Renal cortical epithelial cell (primary cell): ENCODE measurements at places on chromosomes 3 and 15. TPM values are rescaled to one million over a fixed set of nuclear protein-coding genes. Genes with fewer than 3 reads are reported as not detected.

- DNase-seq: no peak
Measured at GRCh38 chr3:14798231-14798630, 20.5 kb upstream of the FGD5 start.

Gene ALG1L2
- 0.55 TPM in 1 of 2 replicates, not detected in the other for total RNA-seq

GRCh38 chr3:148957586-148957985 is 33.8 kb upstream of the GYG1 start:
- no peak for DNase-seq

Gene C3orf49
- not detected in 2 replicates for total RNA-seq

DNA sequence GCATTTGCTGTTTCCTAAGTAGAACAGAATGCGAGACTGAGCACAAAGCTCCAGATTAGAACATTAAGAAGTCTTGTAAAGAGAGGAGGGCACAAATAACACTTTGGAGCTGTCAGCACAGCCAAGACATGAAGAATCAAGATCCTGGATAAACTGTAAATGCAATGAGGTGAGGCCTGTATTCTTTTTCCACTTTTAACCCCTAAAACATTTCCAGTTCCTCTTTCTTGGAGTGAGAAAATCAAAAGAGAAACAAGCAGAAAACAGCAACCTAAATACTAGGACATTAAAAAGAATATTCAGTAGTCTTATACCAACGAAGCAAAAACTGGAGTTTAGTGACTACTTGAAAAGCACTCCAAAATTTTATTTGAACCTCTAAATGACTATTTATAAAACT is 204.3 kb downstream of the ZBTB20 start:
- DNase-seq: no peak

- DNase-seq: no peak
Measured at GRCh38 chr15:99850517-99850916, 117.3 kb upstream of the LYSMD4 start.

GRCh38 chr3:120025520-120025919 is 68.7 kb downstream of the GSK3B start:
- DNase-seq: peak; percentile 64

DNA sequence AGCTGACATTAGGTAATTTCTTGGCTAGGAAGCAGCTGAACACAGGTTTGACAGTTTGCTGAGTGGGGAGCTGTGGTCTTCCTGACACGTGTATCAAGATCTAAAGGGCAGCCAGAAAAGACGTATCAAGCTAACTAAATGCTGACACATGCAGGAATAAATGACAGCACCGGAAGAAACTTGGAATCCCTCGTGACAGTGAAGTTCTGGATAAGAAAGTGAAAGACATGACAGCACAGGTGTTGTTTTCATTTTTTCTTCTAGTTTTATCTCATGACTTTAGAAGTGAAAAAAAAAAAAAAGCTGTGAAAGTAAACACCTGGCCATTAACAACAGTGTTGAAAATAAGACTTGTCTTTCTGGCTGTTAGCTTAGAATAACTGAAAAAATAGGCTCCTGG is 48.7 kb downstream of the FGF7 start:
- no peak for DNase-seq

GRCh38 chr3:169237201-169237600 is 426.3 kb downstream of the MECOM start:
- no peak for DNase-seq

- peak; percentile 20 for DNase-seq
Measured at GRCh38 chr3:36476286-36476942, 96.1 kb downstream of the STAC start.

Gene CKMT1B
- 0.10 and 1.9 TPM in 2 replicates for total RNA-seq

GRCh38 chr15:57647791-57648130 is 56.1 kb downstream of the MYZAP start:
- DNase-seq: peak; percentile 69

DNA sequence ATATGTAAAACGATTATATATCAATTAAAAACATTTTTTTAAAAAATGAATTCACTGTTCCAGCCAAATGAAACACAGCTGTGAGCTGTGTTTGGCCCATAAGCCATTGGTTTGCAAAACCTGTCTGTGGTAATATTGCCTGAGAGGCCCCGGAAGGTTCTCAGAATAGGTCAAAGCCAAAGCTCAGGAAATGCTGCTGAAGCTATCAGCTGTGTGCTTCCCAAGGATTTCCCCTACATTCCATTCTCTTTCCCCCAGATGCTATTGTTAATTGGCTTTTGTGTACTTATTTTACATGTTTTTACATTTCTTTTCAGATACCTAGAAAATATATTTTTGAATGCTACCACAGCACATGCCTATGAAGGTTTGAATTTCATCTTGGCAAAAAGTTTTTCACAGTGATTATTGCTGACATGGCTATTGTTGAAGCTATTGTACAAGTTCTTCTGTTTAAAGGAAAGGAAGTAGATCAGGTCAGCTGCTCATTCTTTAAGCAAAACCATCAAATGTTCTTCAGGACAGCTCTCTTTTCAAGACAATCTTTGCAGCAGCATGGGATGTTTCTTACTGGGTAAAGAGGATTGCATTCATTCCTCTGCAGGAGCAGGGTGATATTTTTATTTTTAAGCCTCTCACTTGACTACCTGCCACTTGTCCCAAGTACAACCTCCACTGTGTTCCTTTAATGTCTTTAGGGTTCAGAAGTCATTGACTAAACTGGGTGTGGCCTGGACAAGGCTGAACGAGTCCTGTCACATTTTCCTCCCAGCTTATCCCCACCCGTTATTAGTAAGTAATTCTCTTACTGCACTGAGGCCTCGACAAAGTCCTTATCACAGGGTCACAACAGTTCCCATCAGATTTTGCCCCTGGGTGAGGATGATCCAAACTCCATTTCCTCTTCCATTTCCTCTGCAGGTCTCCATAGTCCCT is 26.3 kb upstream of the BNC1 start:
- peak; percentile 59 for DNase-seq

DNA sequence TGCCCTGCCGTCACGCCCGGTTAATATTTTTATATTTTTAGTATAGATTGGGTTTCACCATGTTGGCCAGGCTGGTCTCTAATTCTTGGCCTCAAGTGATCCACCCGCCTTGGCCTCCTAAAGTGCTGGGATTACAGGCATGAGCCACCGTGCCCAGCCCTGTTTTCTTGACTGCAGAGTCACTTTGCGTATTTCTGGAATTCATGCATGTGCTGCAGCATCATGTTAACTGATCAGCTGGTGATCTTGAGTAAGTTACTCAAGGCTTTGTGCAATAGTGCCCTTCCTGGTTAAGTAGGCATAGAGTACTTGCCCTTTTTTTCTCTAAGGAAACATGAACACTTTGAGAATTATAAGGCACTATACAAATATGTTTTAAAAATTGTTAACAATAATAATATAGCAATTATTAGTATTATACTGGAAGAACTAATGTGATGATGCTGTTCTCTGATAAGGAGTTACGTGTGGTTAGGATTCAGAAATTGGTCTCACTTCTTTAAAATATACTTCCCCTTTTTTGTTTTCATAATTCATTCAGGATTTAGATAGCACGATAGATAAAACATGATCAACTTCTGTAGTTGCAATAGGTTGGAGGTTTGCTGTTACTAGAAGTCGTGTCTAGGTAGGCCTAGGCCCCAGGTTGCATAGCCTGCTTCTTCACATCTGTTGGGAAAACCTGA is 33.6 kb downstream of the GPR171 start:
- DNase-seq: peak; percentile 32

Gene ACSBG1
- 0.20 TPM in 1 of 2 replicates, not detected in the other for total RNA-seq

GRCh38 chr3:125300416-125300815 is 74.7 kb downstream of the ZNF148 start:
- DNase-seq: no peak

DNA sequence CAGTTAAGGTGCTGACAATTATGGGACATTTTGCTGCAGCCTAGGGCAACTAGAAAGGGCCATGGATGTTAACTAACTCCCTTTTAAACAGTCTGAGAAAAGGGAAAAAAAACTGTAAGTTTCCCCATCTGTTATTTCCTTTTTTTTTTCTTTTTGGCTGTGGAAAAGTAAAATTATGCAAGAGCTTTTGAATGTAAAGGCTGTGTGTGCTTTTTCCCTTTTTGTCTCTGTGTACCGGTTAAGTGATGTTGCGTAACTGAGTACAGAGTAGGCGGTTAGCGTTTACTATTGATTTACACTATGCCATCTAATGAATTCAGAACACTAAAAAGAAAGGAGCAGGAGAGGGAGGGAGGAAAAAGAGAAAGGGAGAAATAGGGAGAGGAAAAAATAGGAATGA is 403.6 kb downstream of the TIGIT start:
- DNase-seq: no peak

DNA sequence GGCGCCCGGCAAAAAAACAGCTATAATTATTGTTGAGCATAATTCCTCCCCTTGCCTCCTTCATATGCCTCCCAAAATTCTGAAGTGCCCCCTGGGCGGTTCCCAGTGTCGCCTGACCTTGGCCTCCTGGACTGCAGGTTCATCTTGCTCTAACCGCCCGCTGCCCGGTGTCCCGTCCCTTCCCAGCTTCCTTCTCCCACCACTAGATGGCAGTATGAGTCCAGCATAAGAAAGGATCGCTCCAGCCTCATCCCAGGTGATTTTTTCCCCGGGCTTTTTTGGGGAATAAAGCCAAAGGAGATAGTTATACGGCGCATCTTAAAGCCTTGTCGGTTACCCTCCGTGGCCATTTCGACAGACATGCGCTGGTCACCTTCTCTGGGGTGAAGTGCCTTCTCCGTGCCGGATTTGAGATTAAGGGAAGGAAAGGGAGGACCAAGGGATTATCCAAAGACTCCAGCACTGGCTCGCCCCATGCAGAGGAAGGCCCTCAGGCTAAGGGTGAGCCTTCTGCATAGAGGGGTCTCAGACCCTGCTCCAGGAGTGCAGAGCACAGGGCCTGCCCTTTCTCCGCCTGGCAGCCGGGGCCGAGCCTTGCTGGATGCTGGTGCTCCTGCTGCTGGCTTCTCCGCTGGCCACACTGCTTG is 45.8 kb upstream of the TRA2B start:
- DNase-seq: peak; percentile 32

- no peak for DNase-seq
Measured at GRCh38 chr3:120536642-120537041, 59.5 kb upstream of the NDUFB4 start.

GRCh38 chr3:164095949-164096348 is 982.3 kb downstream of the SI start:
- DNase-seq: no peak

Gene JAGN1
- 31.1 and 38.4 TPM in 2 replicates for total RNA-seq

Gene CA12
- total RNA-seq: 19.6 and 26.4 TPM in 2 replicates

- DNase-seq: no peak
Measured at GRCh38 chr15:98703126-98703685, 54.9 kb downstream of the IGF1R start.

Gene ECE2
- not detected in 2 replicates for total RNA-seq

- DNase-seq: no peak
Measured at GRCh38 chr3:59467476-59467875, 417.7 kb upstream of the CFAP20DC start.

Gene ATP13A4
- total RNA-seq: 0.15 TPM in 1 of 2 replicates, not detected in the other

Gene SERINC4
- total RNA-seq: 0.05 TPM in 1 of 2 replicates, not detected in the other

GRCh38 chr3:47871389-47871788 is 68.5 kb downstream of the DHX30 start:
- no peak for DNase-seq

GRCh38 chr15:56805466-56806147 is 72.3 kb upstream of the ZNF280D start:
- peak; percentile 87 for DNase-seq

GRCh38 chr3:120469882-120470301 is 19.1 kb upstream of the FSTL1 start:
- no peak for DNase-seq

Gene CHST13
- 0.10 TPM in 1 of 2 replicates, not detected in the other for total RNA-seq

- no peak for DNase-seq
Measured at GRCh38 chr3:13040361-13041074, 32.7 kb downstream of the IQSEC1 start.

Gene WDR6
- 69.8 and 134 TPM in 2 replicates for total RNA-seq

- no peak for DNase-seq
Measured at GRCh38 chr3:140929446-140929845, 12.2 kb upstream of the SLC25A36 start.

- peak; percentile 15 for DNase-seq
Measured at GRCh38 chr15:65132878-65133547, 595 bp downstream of the PDCD7 start.

Gene IL17RE
- 0.69 and 1.3 TPM in 2 replicates for total RNA-seq

Gene SLC33A1
- total RNA-seq: 50.5 and 55.8 TPM in 2 replicates

- DNase-seq: no peak
Measured at GRCh38 chr3:15918988-15919387, 121.2 kb upstream of the ANKRD28 start.

Gene CIP2A
- total RNA-seq: 9.6 and 21.9 TPM in 2 replicates

GRCh38 chr3:133573629-133574194 is at the start of gene CDV3:
CDV3 (plus strand) TSS chr3:133573686; CDS start chr3:133574045, 359 bp downstream.
- DNase-seq: no peak

Gene MAPKAPK3
- 51.7 and 72.4 TPM in 2 replicates for total RNA-seq

- DNase-seq: peak; percentile 64
Measured at GRCh38 chr3:98593046-98593936, at the start of gene CPOX. CPOX (minus strand) TSS chr3:98593611; CDS start chr3:98593504, 107 bp downstream.

DNA sequence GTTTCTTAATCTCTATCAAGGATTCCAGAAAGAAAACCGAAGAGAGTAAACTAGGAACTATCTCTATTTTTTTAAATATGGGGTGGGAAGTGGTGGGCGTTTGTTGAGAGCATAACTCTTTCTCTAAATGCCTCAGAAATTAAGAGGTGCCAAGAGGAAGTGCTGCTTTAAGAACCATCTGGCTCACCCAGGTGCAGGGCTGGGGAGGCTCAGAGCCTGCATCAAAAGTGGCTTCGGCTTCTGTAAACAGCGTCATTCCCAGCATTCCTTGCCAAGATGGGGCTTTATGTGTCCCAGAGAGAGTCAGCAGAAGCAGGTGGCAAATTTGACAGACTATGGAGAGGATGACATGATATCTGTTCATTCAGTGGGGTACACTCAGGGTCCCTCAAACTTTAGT is 123.3 kb upstream of the BFSP2 start:
- no peak for DNase-seq

DNA sequence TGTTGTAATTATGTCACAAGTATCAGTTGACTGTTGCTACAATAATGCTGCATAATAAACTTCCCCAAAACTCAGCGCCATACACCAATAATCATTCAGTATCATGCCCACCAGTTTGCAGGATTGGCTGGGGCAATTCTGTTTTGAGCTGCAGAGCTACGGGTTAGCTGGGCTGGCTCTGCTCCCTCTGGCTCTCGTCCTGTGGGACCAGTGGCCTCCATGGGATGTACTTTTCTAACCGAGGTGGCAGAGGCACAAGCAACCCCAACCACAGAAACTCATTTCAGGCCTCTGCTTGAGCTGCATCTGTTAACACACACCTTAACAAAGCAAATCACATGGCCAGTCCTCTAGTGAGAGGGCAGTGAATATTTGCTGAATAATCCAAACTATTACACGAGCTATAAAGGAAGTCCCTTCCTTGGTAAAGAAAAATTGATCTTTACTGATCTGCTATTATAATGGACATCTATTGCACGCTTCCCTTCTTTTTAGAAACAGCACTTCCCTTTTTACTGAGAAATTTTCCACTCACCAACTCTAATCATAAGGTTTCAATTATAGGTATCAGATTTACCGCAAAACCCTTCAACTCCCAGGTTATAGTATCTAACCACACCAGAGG is 10.9 kb upstream of the BCL2A1 start:
- no peak for DNase-seq

- DNase-seq: no peak
Measured at GRCh38 chr3:110628650-110629301, 442.8 kb upstream of the NECTIN3 start.
